SJSA1 (cell line): ENCODE measurements at places on chromosomes 3 and 15. TPM values are rescaled to one million over a fixed set of nuclear protein-coding genes. Genes with fewer than 3 reads are reported as not detected.

- no peak for DNase-seq
These were observed 10.6 kb upstream of the UTS2B start for GRCh38 chr3:191340966-191341365.

DNA sequence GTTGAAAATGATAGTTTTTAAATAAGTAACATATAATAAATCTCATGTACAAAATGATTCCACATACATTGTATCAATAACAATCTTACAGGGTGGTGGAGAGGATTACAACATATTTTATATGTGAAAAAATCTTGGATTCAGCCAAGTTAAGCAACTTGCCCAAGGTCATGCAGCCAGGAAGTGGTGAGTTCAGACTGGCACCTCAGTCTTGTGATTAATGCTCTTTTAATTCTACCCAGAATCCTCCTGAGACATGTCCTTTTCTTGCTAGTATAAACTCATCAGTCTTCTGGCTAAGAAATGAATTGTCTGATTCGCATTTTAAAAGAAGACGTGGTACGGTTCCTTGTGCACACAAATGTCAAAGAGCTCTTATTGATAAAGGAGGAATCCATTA, 4.5 kb upstream of the MYRIP start:
- DNase-seq, result no peak

GRCh38 chr3:55244247-55244646, 242.9 kb downstream of the WNT5A start:
- DNase-seq, result no peak

DNA sequence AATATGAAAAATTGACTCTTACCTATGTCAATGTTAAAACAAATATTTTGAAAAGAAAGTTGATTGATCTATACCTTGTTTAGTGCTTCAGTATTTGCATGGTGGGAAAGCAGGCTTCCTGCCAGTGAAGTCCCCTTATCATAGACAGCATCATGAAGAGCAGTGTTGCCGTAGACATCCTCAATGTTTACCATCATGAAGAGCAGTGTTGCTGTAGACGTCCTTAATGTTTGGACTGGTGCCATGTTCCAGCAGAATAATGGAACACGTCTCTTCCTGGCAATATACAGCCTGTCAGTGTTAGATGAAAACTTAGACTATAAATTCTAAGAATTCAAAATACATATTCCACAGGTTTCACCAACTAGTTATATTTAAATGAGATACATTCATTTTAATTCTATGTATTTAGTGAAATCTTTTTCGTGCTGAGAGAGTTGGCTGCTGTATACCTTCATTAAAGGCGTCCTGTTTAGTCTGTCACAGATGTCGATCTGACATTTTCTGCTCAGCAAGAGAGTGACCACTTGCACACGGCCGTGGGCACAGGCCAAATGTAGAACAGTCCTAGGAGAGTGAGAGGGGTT, 116.8 kb downstream of the LMLN start:
- no peak for DNase-seq

DNA sequence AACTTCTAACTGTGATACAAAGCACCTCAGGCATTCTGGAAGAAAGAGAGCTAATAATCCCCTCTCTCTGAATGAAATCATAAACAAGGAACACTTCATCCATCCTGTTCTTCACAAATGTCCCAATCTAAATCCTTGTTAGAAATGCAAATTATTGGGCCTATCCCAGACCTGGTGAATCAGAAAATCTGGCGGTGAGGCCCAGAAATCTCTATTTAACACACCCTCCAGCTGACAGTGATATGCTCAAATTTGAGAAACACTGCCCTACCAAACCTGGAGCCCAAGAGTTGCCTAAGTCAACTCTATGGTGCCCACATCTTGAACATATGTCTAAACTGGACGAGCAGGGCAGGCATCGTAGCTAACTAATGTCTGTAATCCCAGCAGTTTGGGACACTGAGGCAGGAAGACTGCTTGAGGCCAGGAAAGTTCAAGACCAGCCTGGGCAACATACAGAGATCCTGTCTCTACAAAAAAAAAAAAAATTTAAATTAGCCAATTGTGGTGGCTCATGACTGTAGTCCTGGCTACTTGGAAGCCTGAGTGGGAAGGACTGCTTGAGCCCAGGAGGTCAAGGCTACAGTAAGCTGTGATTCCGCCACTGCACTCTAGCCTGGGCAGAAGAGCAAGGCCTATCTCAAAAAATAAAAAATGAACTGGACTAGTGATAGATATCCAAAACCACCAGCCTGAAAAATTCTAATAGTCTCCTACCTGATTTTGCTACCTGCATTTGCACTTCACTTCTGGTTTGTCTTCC, 23.1 kb downstream of the SCAP start:
- no peak for DNase-seq

GRCh38 chr3:10164546-10165393, at the start of gene IRAK2:
Gene IRAK2, plus strand, starts transcription at chr3:10164919. Its CDS starts 36 bp downstream, at chr3:10164955.
- peak; percentile 73 for DNase-seq

DNA sequence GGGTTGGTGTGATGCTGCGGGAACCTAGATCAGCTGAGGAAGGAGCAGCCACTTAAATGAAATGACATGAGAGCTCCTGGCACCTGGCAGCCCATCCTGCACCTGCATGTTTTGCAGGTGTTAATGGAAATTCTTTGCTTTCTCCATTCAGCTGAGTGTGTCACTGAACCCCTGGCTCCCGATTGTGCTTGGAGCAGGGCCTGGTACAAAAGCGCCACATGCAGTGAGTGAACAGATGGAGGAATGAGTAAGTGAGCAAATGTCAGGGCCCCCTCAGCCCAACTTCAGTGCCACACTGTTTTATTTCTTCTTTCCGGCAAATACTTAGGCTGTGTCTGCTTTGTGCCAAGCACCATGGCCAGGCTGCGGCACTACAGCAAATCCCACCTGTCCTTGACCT, 132.2 kb downstream of the ASB7 start:
- DNase-seq, result no peak

- DNase-seq, result no peak
These were observed 218.4 kb downstream of the ABHD5 start for GRCh38 chr3:43909149-43909548.

GRCh38 chr3:49722896-49723295, 855 bp downstream of the GMPPB start:
- DNase-seq, result no peak

DNA sequence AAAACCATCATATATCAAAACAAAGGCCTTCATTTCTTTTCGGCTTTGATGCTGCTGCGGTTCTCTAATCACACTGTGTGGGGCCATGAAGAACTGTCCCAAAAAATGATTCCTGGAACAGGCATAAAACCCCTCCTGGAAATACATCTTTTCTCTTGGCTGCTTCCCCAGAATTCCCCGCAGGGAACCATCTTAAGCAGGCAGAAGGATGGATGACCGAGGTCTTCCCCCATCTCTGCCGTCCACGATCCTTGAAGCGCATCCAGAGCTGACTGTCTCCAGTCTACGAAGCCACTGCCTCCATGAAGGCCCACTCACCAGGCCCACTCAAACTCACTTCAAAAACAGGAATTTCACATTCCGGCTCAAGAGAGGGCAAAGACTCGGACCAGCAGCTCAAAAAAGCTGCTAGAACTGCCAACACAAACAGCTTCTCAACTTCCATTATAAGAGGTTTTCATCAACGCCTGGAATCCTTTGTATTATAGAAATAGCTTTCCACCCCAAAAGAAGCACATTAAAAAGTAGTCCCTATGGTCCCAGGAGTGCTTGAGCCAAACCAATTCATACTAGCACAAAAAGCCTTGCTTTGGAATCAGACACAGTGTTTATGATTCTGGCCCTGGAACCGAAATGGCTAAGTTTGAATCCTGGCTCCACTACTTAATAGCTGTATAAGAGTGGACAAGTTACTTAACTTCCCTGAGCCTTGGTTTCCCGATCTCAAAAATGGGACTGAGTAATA, 487.5 kb upstream of the WNT5A start:
- DNase-seq, result no peak

DNA sequence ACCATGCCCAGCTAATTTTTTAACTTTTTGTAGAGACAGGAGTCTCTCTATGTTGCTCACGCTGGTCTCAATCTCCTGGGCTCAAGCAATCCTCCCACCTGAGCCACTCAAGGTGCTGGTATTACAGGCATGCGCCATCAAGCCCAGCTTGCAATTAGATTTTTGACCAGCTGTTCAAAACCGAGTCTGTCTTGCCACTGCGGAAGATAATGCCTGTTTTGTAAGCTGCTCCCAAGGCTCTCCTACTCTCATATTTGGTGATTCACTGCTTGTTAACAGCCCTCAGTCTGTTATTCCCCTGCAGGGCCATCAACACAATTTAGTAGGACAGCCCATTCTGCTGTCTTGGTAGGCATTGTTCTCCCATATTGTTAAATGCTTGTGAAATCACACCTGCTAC, 17.8 kb upstream of the MCCC1 start:
- DNase-seq, result no peak

- no peak for DNase-seq
These were observed 234.8 kb downstream of the CADM2 start for GRCh38 chr3:85193565-85193964.

GRCh38 chr3:178802993-178803693, 266.9 kb downstream of the KCNMB2 start:
- DNase-seq, result no peak

DNA sequence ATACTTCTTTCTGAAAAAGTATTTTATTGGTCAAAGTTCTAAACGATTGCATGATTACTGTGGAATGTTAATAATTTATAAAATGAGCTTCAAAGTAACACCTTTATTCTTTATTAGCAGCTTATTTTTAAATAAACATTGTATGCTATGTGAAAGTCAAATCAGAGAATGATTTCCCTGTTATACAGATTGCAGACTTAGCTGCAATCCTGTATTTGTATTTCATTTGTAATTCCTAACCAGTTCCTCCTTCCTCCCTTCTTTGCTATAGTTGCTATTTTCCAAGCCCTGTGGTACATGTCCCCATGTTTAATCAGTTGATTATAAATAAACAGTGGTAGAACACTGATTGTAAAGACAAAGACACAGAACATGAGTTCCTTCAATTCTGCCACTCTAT, 42.4 kb upstream of the C15orf39 start:
- DNase-seq, result no peak

GRCh38 chr3:175526609-175527280, 667.6 kb downstream of the NAALADL2 start:
- peak; percentile 7 for DNase-seq

- no peak for DNase-seq
These were observed 90.6 kb upstream of the GADL1 start for GRCh38 chr3:30984855-30985749.

DNA sequence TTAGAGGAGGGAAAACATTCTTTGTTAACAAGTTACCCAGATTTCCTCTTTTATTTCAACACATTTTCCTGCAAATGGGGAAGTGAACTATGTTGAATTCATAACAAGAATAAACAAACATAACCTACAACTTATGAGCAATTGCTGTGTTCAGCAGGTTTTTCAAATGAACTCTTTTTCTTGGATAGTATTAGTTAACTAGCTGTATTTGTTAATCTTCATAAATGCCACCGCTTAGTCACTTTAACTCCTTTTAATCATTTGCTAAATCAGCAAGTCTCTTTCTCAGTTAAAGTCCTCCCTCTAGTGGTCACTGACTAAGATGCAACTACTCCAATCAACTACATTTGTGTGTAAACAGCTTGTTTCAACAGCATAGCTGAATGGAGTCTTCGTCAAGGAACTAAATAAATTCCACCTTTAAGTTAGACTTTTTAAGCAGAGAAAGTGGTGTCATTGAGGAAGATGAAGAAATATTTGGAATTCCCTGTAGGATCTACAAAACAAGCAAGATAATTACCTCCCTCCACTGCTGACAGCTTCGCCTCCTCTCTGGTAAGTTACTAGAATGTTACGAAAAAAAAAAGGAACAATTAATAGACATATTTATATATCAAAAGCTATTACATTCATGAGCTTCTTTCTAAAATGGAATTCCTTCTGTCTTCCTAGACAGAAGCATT, 1122.0 kb downstream of the ROBO1 start:
- DNase-seq, result no peak

GRCh38 chr15:78162038-78162437, 12.9 kb downstream of the IDH3A start:
- no peak for DNase-seq

GRCh38 chr3:99877031-99877579, 59.4 kb downstream of the CMSS1 start:
- DNase-seq, result peak; percentile 29

GRCh38 chr15:92819278-92820235, 80.6 kb upstream of the CHD2 start:
- DNase-seq, result no peak

- no peak for DNase-seq
These were observed 30.0 kb upstream of the GMNC start for GRCh38 chr3:190892395-190892902.

DNA sequence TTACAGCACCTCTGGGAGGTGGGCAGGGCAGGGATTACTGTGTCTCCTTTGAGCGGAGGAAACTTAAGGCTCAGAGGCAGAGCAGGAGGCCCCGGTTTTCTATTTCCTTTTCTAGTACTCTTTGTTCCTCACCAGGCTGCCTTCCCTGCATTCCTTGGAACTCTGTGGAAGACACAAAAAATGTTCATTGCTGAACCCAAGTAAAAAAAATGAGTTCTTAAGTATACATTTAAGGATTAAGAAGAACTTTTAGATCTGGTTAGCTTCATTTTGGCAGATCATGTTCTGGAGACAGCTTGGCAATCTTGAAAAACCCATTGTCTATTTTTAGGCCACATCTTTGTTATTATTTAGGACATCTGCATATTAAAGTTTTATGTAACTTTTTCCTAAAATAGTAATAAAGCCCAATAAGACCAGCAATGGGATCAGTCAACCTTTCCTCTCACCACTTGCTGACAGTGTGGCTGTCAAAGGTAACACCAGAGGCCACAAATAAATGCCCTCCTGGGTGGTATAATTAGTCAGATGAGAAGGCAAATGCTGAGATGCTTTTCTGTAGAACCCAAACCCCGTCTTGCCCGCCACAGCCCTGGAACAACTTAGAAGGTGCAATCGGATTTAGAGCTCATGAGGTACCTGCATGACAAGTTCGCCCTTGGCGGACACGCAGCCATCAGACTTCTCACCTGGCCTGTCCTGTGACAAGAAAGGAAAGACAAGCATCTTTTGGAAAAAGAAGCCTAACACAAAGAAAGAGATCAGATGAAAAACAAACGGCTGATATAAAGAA, 97.2 kb downstream of the DGKG start:
- no peak for DNase-seq

Gene TMC3
- 0.03 TPM in 1 of 2 replicates, not detected in the other for total RNA-seq

Gene EPHA6
- total RNA-seq, result not detected in 2 replicates

Gene TLR9
- not detected in 2 replicates for total RNA-seq

Gene PPM1L
- 0.03 and 0.24 TPM in 2 replicates for total RNA-seq

Gene CELSR3
- under 0.01 and 0.26 TPM in 2 replicates for total RNA-seq

Gene WDR5B
- 5.4 and 6.3 TPM in 2 replicates for total RNA-seq

Gene ATOSA
- total RNA-seq, result 2.0 and 4.0 TPM in 2 replicates

Gene ZNF654
- total RNA-seq, result 6.2 and 8.3 TPM in 2 replicates

Gene CADPS
- total RNA-seq, result not detected in 2 replicates

Gene CYP1A2
- not detected in 2 replicates for total RNA-seq

Gene SGO1
- 11.7 and 22.5 TPM in 2 replicates for total RNA-seq

Gene SI
- total RNA-seq, result not detected in 2 replicates

Gene SLC24A5
- not detected in 2 replicates for total RNA-seq

Gene QARS1
- total RNA-seq, result 98.5 and 111 TPM in 2 replicates

Gene DLL4
- not detected in 2 replicates for total RNA-seq
